Heart right ventricle (tissue), 16 donors: ENCODE measurements at places on chromosomes 7 and 10. TPM values are rescaled to one million over a fixed set of nuclear protein-coding genes. Genes with fewer than 3 reads are reported as not detected.

- H3K27me3 ChIP-seq = no peaks in the 10 kb centered on the region
- H3K4me3 ChIP-seq = no peak overlapping the region
- H3K4me1 ChIP-seq = no peaks in the 10 kb centered on the region
- no peaks in the 10 kb centered on the region for H3K36me3 ChIP-seq
- no peak for DNase-seq
These were observed 311.2 kb upstream of the GNAI1 start for GRCh38 chr7:79823246-79823951.

Gene HOXA11
- not detected for total RNA-seq

- no peaks in the 10 kb centered on the region for H3K36me3 ChIP-seq
- H3K27ac ChIP-seq = no peak overlapping the region
- H3K4me3 ChIP-seq = no peak overlapping the region
- H3K27me3 ChIP-seq = no peaks in the 10 kb centered on the region
- H3K4me1 ChIP-seq = peaks cover 3% of the 10 kb centered on the region
- no peak for DNase-seq
These were observed 824 bp upstream of the TACR2 start for GRCh38 chr10:69417542-69417941.

DNA sequence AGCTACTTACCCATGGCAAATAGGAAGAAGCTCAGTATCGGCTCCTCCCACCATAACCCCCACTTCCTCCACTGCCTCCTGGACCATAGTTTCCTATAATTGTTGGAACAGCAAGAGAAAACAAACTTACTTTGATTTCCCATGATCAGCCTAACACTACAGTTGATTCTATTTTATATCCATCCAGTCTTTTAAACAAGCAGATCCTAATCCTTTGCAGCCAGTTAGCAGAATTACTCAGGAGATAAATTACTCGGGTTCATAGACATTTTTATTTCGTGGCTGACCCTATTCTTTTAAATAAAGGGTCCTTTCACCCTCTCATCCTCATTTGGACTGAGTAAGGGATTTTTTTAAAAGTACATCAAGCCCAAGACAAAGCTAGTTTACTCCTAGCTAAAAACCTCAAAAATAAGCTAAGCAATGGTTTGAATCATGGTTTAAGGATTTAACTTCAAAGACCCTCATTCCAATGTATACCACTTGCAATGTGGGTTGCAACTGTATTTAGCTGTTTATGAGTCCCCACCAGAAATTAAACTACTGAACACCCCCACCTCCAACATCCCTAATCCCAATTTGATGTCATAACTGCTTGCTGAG is 8.0 kb downstream of the HNRNPA2B1 start:
- peaks cover 6% of the 10 kb centered on the region for H3K36me3 ChIP-seq
- H3K4me3 ChIP-seq = no peak overlapping the region
- DNase-seq = no peak
- peaks cover 74% of the 10 kb centered on the region for H3K4me1 ChIP-seq
- no peak overlapping the region for H3K27ac ChIP-seq

GRCh38 chr7:81206217-81206616 is 287.4 kb upstream of the SEMA3C start:
- no peak overlapping the region for H3K27ac ChIP-seq
- no peak for DNase-seq
- no peaks in the 10 kb centered on the region for H3K4me1 ChIP-seq
- H3K4me3 ChIP-seq = no peak overlapping the region

Gene NKX1-2
- total RNA-seq = not detected

DNA sequence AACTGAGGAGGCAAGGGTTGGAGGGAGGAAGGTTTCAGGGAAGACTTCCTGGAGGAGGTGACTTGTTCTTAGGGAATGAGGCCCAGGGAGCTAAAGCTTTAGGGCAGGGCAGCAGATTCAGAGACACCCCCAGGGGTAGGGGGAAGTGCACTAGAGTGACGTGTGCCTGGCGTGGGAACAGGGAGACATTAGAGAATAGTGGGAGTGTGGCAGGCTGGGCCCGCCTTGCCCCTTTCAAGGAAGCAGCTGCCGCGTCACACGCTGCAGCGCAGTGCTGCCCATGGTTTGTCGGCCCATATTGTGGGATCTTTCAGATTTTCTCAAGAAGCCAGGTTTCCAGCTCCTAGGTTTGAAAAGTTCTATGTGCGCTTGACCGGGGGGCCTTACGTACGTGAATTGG is 139.4 kb downstream of the LHPP start:
- no peaks in the 10 kb centered on the region for H3K27me3 ChIP-seq
- DNase-seq = no peak
- H3K4me1 ChIP-seq = no peaks in the 10 kb centered on the region

Gene ANKRD7
- 1.8 TPM for total RNA-seq

GRCh38 chr10:101997803-101998202 is 58.2 kb downstream of the ARMH3 start:
- no peak overlapping the region for H3K4me3 ChIP-seq
- H3K36me3 ChIP-seq = peaks cover 87% of the 10 kb centered on the region
- no peaks in the 10 kb centered on the region for H3K27me3 ChIP-seq
- H3K4me1 ChIP-seq = peaks cover 15% of the 10 kb centered on the region
- no peak for DNase-seq
- no peak overlapping the region for H3K27ac ChIP-seq

DNA sequence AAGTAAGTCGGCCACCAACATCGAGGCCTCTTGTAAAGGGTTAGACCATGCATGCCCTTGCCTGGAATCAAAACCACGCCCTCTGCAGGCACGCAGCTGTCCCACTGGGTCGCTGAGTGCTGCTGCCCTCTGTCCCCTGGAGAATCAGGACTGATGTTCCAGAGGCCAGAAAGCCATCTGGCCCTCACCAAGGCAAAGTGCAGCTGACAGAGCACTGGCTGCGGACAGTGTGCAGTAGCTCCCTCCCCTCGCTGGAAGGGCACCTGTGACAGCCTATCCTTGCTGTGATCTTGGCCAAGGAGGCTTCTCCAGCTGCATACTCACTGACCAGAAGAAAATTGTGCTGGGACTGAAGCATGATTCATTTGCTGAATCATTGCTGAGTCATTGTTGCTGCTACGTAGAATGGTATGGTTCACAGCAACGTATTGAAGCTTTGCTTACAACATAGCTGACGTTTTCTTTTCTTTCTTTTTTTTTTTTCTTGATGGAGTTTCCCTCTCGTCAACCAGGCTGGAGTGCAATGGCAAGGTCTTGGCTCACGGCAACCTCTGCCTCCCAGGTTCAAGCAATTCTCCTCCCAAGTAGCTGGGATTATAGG is 30.4 kb downstream of the DDC start:
- no peaks in the 10 kb centered on the region for H3K27me3 ChIP-seq
- no peak for DNase-seq
- no peaks in the 10 kb centered on the region for H3K4me1 ChIP-seq

GRCh38 chr7:22604246-22604645 is 104.3 kb upstream of the STEAP1B start:
- H3K27ac ChIP-seq = no peak overlapping the region
- DNase-seq = no peak
- H3K27me3 ChIP-seq = no peaks in the 10 kb centered on the region
- no peaks in the 10 kb centered on the region for H3K36me3 ChIP-seq
- peaks cover 7% of the 10 kb centered on the region for H3K4me1 ChIP-seq
